Lung (tissue), 17 donors: ENCODE measurements at places on chromosomes 6 and 20.

DNA sequence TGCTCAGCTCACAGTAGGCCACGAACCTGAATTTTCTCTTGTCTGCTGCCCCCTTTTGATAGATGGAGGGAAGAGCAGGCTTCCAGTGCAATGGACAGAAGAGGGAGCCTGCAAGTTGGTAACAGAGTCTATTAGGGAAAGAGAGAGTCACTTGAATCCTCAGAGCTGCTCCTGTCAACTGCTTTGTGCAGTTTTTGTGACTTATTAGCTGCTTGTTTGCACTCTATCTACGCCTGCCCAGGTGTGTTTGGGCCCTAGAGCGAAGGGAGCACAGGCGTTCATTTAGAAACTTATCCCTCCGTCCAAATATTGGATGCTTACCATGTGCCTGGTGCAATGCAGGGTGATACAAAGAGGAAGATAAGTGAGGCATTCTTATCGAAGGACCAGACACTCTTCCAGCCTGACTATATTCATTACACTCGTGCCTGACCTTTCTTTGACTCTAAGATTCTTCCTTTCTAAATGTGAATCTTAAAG lies 11.6 kb upstream of the SLC2A12 start:
- DNase-seq, result peak; percentile 81
- no peak overlapping the region for H3K27ac ChIP-seq
- no peak overlapping the region for H3K4me3 ChIP-seq
- no peaks in the 10 kb centered on the region for H3K36me3 ChIP-seq

GRCh38 chr6:130602151-130602770 lies 224.9 kb upstream of the SMLR1 start:
- H3K27ac ChIP-seq, result no peak overlapping the region
- H3K36me3 ChIP-seq, result no peaks in the 10 kb centered on the region
- no peak overlapping the region for H3K4me3 ChIP-seq
- DNase-seq, result no peak
- H3K27me3 ChIP-seq, result no peaks in the 10 kb centered on the region

DNA sequence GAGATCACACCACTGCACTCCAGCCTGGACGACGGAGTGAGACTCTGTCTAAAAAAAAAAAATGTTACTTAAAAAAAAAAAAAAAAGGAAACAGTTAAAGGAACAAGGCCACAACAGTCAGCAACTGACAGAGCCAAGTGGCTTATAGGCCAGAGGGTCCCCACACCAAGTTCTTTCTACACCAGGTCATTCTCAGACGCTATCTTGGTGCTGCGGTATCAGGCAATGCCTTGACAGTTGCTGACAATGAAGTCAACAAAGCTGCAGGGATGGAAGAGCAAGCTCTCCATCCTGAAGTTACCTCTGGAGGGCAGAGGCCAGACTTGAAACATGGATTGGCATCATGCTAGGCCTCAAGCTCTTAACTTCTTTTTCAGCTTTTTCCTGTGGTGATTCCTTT lies 31.9 kb downstream of the COMMD7 start:
- H3K27me3 ChIP-seq, result no peaks in the 10 kb centered on the region
- no peak overlapping the region for H3K4me3 ChIP-seq
- no peak overlapping the region for H3K27ac ChIP-seq
- DNase-seq, result no peak

DNA sequence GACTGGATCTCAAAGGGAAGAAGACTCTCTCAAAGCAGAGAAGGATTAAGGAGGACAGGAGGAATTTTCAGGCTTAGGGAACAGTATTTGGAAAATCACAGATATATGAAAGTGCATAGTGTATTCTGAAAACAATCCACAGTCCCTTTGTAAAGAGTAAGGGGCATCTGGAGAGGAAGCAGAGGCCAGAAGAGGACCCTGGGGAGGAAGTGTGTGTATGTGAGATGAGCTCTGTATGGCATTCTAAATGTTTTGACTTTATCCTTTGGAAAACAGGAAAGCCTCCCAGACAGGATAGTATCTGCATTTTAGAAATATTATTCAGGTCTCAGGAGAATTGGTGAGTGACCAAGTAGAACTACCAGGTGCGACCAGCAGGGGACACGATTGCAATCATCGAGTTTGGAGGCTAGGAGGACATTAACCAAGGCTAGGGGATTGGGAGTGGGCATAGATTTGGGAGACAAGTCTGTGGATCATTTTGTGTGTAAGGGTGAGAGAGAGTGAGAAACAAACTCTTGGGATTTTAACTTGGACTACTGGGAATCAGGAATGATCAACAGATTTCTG lies 38.3 kb upstream of the FAM184A start:
- no peaks in the 10 kb centered on the region for H3K27me3 ChIP-seq
- H3K4me3 ChIP-seq, result no peak overlapping the region
- no peak overlapping the region for H3K27ac ChIP-seq
- H3K36me3 ChIP-seq, result no peaks in the 10 kb centered on the region
- DNase-seq, result no peak
